ENCODE measurements at places on chromosomes 4 and X.

GRCh38 chr4:79977131-79977840, 95.7 kb downstream of the ANTXR2 start:
- no peak for DNase-seq

DNA sequence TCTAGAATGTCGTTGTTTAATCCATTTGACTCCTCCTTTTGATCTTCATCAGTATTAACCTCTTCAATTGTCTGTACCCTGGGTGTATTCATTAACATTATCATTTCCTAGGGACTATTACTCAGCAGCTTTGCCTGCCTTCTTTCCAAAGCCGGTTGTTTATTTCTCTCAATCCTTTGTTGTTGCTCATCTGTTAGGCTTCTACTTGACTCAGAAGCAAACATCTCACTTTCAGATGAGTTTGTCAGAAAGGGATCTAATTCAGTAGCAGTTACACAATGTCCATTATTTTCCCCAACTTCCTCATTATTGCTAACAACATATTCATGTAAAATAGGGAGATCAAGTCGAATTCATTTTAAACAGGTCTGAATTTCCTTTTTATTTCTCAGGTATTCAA, 22.1 kb upstream of the HSD17B10 start:
- DNase-seq = no peak

- DNase-seq = no peak
These were observed at the start of gene NUDT10 for GRCh38 chrX:51332188-51332942. Gene NUDT10, plus strand, starts transcription at chrX:51332822. Its CDS starts 144 bp downstream, at chrX:51332966.

- peak; percentile 1 for DNase-seq
These were observed 67.9 kb upstream of the SOX3 start for GRCh38 chrX:140572724-140573123.

GRCh38 chr4:100367451-100367850, 150.4 kb downstream of the EMCN start:
- peak; percentile 13 for DNase-seq

GRCh38 chr4:56746639-56747038, 65.5 kb upstream of the HOPX start:
- DNase-seq = no peak

DNA sequence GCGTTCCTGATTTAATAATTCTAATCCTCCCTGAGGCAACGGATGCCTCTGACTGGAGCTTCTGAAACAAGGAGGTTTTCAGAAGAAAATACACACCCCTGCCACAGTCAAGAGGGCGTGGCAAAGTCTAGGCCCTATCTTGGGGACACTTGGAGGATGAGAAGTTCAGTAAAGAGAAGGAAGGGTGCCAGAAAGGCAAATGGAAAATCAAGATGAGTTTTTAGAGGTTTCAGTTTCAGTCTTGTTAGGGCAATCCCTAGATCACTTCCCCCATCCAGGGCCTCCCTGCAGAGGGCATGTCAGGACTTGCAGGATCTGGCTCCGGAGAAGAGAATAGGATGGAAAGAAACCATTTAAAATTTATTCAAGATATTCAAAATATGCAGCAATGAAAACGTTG, 28.5 kb upstream of the FGF2 start:
- DNase-seq = peak; percentile 85

GRCh38 chrX:17475449-17476217, 100.6 kb downstream of the NHS start:
- no peak for DNase-seq

GRCh38 chr4:125254106-125254505, 60.6 kb upstream of the FAT4 start:
- peak; percentile 55 for DNase-seq

DNA sequence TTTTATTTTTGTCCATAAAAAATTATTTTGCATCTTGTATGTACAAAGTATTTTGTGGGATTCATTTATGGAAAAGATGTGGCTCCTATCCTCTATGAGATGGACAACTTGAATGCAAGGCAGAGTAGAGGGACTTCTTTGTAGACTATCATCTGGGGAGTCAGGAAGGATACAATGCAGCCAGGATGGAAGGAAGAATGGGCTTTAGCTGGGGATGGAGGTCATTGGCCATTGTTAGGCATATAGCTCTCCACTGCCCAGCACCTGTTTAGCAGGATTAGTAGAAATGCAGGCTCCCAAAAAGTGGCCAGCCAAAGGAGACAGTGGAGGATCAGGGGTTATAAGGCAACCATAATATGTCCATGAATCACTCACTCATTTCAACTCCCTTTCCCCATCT, 5.1 kb upstream of the TLL1 start:
- DNase-seq = no peak

- no peak for DNase-seq
These were observed 17.2 kb downstream of the PROM1 start for GRCh38 chr4:16066586-16067128.

- DNase-seq = no peak
These were observed 127.1 kb upstream of the SLC4A4 start for GRCh38 chr4:71211748-71212147.

GRCh38 chr4:126268106-126268505, 953.4 kb downstream of the FAT4 start:
- peak; percentile 28 for DNase-seq

- DNase-seq = no peak
These were observed 6.7 kb upstream of the HSD17B10 start for GRCh38 chrX:53440621-53441517.
